ENCODE measurements at places on chromosomes 3 and 15.

GRCh38 chr3:33023176-33024136 lies 72.0 kb downstream of the CCR4 start:
- H3K27me3 ChIP-seq: no peaks in the 10 kb centered on the region
- H3K4me3 ChIP-seq: no peak overlapping the region
- H3K36me3 ChIP-seq: no peaks in the 10 kb centered on the region
- H3K27ac ChIP-seq: no peak overlapping the region
- H3K4me1 ChIP-seq: no peaks in the 10 kb centered on the region
- no peak for DNase-seq

DNA sequence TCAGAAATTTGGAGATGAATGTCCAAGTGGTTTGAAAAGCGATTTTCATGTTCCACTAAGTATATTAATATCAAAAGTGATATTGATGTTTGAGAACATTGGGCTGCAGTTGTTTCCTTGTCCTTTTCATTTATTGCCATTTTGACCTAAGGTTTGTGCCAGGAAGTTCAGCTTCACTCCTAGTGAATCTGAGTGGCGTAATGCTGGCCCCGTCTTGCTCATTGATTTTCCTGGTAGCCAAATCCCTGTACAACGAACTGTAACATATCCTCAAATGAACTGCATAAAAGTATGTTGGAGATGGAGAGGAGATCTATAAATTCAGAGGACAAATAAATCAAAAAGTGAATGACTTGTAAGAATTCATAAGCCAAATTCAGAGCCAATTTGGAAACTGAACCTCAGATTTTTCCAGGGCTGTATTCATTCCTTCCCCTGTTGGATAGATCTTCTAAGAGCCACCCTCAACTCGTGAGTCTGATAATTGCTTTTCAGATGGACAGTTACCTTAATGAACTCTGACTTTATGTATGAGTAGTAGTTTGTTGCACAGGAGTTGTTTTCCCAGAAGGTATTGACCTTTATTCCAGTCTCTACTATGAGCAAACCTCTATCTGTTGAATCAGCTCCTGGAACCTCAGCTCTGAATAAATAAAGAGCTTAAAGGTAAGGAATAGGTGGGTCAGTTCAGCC lies 72.8 kb downstream of the ITPR1 start:
- no peak overlapping the region for H3K4me3 ChIP-seq
- no peaks in the 10 kb centered on the region for H3K4me1 ChIP-seq
- DNase-seq: no peak
- H3K27me3 ChIP-seq: no peaks in the 10 kb centered on the region

GRCh38 chr15:77430213-77430612 lies 9.5 kb downstream of the HMG20A start:
- no peak overlapping the region for H3K27ac ChIP-seq
- H3K4me1 ChIP-seq: no peaks in the 10 kb centered on the region
- H3K36me3 ChIP-seq: no peaks in the 10 kb centered on the region
- DNase-seq: no peak
- H3K27me3 ChIP-seq: no peaks in the 10 kb centered on the region

GRCh38 chr3:188584958-188585689 lies 431.2 kb downstream of the LPP start:
- DNase-seq: no peak
- no peak overlapping the region for H3K27ac ChIP-seq
- H3K4me1 ChIP-seq: peaks cover 6% of the 10 kb centered on the region
- H3K36me3 ChIP-seq: no peaks in the 10 kb centered on the region
- no peaks in the 10 kb centered on the region for H3K27me3 ChIP-seq

- no peak overlapping the region for H3K27ac ChIP-seq
- H3K4me3 ChIP-seq: no peak overlapping the region
- H3K4me1 ChIP-seq: no peaks in the 10 kb centered on the region
- no peaks in the 10 kb centered on the region for H3K36me3 ChIP-seq
- no peaks in the 10 kb centered on the region for H3K27me3 ChIP-seq
Measured at GRCh38 chr3:13143381-13144004, 70.3 kb upstream of the IQSEC1 start.

- H3K36me3 ChIP-seq: peaks cover 4% of the 10 kb centered on the region
- peak; percentile 59 for DNase-seq
- H3K4me1 ChIP-seq: peaks cover 2% of the 10 kb centered on the region
- H3K27ac ChIP-seq: peak overlapping the region; percentile 99
Measured at GRCh38 chr15:44710236-44711095, 657 bp downstream of the PATL2 start.

- DNase-seq: peak; percentile 17
- peaks cover 30% of the 10 kb centered on the region for H3K4me1 ChIP-seq
- no peaks in the 10 kb centered on the region for H3K36me3 ChIP-seq
- peak overlapping the region; percentile 87 for H3K27ac ChIP-seq
- H3K27me3 ChIP-seq: no peaks in the 10 kb centered on the region
- H3K4me3 ChIP-seq: no peak overlapping the region
Measured at GRCh38 chr15:90402223-90402622, 14.2 kb downstream of the IQGAP1 start.

DNA sequence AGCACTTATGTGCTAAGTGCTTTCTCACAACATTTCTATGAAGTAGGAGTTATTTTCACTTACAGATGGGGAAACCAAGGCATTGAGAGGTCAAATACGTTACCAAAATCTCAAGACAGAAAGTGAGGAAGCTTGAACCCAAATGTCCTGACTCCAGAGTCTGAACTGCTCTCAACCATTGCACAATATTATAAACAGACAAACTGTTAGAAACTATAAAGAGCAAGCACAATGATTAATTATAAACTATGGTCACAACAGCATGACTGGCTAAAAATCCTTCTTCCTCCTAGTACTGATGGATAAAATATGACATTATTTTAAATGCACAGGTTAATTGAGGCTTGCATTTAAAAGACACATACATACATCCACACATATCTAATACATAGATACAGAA lies 77.9 kb upstream of the ASB14 start:
- H3K36me3 ChIP-seq: no peaks in the 10 kb centered on the region
- no peak for DNase-seq
- H3K27ac ChIP-seq: no peak overlapping the region
- no peaks in the 10 kb centered on the region for H3K4me1 ChIP-seq

DNA sequence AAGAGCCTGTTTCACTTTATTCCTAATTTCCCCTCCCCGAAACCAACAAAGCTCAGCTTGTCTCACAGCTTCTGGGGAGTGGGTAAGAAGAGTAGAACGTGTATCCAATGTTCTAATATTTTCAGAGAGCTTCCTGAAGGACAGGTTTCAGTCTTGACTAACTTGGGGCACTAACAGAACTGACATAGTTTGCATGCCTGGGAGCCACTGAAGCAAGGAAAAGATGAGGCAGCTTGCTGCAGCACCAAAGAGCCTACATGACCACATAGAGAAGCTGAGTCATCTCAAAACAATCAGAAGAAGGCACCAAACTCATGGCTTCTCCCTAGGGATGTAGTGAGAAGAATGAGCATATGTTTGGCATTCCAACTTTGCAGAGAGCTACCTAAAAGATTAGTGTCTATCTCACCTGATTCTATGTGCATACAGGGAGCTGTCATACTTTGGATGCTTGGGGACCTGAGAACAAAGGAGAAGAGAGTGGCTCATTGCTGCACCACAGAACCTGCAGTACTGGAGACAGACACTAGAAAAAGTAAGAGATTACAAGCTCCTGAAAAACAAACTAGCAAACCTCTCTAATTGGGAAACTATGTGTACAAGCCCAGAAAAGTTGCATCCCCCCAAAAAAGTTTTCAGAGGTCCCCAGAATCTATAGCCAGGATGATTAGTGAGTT lies 86.9 kb downstream of the DCLK3 start:
- no peaks in the 10 kb centered on the region for H3K27me3 ChIP-seq
- no peak overlapping the region for H3K27ac ChIP-seq
- DNase-seq: no peak

GRCh38 chr3:129205109-129205832 lies 21.6 kb upstream of the CNBP start:
- H3K4me1 ChIP-seq: no peaks in the 10 kb centered on the region
- no peaks in the 10 kb centered on the region for H3K27me3 ChIP-seq
- DNase-seq: no peak
- no peaks in the 10 kb centered on the region for H3K36me3 ChIP-seq
- H3K27ac ChIP-seq: no peak overlapping the region

DNA sequence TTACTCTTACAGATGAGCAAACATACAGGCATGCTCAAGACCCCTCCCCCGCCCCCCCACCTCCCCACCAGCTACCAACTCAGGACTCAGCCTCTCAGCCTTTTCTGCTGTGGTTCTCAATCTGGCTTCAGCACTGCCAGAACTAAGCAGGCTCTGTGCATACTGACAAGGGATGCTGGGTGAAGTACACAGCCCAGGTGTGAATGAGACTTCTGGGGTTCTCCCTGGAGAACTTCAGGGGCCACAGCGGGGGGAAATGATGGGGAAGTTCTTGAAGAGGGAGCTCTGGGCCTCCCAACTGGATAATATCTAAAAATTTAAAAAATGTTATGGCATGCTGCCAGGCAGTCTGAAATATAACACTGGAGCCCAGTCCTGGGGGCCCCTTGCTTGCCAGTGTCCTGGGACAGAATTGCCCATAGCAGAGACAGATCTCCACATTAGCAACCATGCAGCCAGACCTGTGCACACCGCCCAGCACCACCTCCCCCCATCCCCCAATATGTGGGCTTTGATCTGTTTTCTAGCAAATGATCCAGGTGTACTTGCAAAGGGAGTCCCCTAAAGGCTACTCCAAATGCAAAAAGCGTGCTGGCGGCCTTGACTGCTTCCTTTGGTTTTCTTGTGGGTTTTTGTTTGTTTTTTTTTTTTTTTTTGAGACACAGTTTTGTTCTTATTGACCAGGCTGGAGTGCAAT lies 41.4 kb downstream of the PGPEP1L start:
- H3K27ac ChIP-seq: no peak overlapping the region
- no peaks in the 10 kb centered on the region for H3K36me3 ChIP-seq
- no peaks in the 10 kb centered on the region for H3K27me3 ChIP-seq
- no peak for DNase-seq
- H3K4me1 ChIP-seq: no peaks in the 10 kb centered on the region
- no peak overlapping the region for H3K4me3 ChIP-seq
